ENCODE measurements at places on chromosomes 13 and 19.
A peak's percentile ranks its signal among the peaks of the same experiment; 100 is the strongest.

DNA sequence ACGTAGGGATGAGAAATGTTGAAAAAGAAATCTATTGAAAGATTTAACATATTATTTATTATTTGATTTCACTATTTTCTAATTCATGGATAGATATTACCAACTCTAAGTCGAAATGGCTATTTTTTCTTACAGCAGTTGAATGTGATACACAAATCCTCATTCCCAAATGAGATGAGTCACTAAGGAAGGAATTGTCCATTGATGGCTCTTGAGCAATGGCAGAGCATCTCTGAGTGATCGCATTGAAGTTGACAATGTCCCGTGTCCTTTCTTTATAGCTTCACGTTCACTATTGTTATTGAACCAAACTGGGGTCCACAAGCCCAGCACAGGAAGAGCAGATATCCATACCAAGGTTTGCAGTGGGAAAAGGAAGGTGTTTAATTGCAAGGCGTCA lies 648.3 kb upstream of the SPRY2 start:
- no peak for DNase-seq

DNA sequence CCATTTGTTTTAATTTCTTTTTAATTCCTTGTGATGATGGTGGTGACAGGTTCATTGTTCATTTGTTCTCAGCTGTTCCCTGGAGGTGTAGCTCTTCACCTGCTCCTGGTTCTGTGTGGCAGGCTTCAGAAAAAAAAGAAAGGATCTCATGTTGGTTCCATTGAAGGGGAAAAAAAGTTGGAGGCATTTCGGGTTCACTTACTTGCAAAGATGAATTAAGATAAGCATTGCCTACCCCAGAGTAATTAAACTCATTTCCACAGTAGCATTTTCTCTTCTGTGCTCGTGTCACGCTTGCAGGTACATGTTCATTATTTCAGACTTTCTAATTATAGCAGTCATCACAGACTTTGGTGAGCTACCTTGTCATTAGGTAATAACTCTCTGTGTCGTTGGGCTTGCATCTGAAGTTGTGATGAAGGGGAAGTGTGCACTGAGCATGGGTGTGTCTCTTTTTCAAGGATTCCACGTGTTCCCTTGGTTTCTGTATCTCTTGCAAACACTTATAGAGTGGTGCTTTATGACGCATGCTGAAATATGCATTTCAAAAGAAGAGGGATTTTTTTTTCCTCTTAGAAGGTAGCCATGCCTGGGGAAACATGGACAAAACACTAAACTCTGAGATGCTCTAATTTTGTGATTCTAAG lies 69.1 kb downstream of the MTUS2 start:
- no peak for DNase-seq

DNA sequence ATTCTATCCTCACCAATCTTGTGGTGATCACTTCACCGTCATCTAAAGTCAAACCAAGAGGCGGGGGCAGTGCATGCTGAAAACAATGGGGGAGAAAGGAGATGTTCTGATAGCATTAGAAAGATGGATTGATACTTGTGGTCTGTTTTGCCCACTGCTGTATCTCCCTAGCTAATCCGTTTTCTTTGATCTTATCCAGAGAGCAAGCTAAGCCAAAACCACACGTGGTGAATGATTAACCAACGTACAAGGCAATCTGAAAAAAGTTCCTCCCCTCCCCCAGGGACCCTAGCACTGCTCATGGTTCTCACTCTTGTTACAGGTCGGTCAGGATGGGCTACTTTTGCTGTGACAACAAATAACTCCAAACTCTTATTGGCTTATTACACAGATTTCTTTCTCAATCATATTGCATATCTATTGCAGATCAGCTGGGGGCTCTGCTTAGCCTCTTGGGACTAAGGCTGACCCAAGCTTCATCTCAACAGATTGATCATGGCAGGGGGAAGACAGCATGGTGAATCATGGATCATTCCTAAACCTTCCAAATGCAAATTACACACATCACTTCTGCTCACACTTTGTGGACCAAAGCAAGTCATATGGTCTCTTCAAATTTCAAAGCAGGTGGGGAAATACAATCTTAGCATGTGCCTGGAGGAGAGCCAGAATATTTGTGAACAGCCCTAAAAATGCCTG lies 11.9 kb upstream of the C13orf42 start:
- peak; percentile 8 for DNase-seq

DNA sequence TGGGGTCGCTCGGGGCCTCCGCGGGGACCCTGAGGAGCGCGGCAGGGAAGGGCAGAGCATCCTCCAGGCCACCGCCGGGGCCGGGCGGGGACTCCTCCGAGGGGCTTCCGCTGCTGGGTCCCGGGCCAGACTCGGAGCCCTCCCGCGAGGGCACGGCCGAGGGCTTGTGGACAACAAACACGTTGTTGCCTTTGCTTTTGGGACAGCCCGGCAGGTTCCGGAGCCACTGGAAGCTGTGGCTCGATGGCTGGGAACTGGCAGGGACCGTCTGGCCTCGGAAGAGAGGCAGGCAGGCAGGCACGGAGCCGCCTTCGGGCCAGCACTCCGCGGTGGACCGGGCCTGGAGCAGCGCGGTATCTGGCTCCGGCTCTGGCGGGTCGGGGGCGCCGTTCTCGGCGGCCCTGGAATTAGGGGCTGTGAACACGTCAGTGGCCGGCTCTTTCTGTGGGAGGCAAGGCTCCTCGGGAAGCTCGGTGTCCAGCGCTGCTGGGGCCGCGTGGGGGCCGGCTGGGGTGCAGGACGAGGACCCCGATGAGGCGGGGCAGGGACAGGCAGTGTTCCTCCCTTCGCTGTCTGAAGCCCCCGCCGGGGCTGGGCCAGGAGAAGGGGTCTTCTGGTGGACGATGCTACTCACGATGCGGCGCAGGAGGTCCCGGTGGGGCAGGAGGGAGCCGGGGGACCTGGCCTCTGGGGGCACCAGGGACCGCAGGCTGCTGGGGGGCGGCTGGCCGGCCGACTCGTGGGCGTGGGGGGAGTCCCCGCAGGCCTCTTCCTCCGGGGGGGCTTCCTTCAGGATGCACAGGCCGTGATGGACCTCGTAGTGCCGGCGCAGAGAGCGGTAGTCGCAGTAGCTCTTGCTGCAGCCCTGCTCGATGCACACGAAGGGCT lies 27.6 kb downstream of the ZNF541 start:
- DNase-seq, result no peak

DNA sequence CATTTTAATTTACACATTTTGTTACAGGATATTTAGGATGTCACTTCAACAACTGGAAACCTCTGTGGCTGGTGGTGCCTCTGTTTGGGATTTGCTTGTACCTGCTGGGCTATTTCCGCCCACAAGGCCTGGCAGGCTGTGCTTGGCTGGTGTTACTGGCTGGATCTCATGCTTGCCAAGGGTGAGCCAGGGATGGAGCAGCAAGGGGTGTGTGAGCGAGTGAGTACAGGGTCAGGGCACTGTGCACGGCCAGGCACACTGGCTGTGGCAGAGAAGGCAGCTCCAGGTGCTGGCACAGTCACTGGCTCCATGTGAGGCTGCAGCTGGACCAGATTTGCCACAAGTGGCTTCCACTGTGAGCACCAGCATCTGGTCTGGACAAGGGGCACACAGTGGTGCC lies 1254.8 kb downstream of the SLITRK5 start:
- no peak for DNase-seq

- DNase-seq, result no peak
Observed at GRCh38 chr19:4649392-4650047, 10.2 kb downstream of the TNFAIP8L1 start.

GRCh38 chr13:37984357-37984756 lies 114.8 kb upstream of the TRPC4 start:
- DNase-seq, result no peak

- no peak for DNase-seq
Observed at GRCh38 chr13:87622971-87623370, 48.2 kb upstream of the SLITRK5 start.

GRCh38 chr19:56066152-56067023 lies 54.7 kb downstream of the ZNF787 start:
- peak; percentile 46 for DNase-seq

- DNase-seq, result peak; percentile 5
Observed at GRCh38 chr13:52405767-52406494, at the start of gene THSD1. Gene THSD1, minus strand, starts transcription at chr13:52406172. Its CDS starts 3,572 bp downstream, at chr13:52402600.

- no peak for DNase-seq
Observed at GRCh38 chr19:48271531-48272151, 1.8 kb downstream of the ZNF114 start.

GRCh38 chr19:53365899-53366493 lies 491 bp downstream of the ZNF525 start:
- DNase-seq, result peak; percentile 14

DNA sequence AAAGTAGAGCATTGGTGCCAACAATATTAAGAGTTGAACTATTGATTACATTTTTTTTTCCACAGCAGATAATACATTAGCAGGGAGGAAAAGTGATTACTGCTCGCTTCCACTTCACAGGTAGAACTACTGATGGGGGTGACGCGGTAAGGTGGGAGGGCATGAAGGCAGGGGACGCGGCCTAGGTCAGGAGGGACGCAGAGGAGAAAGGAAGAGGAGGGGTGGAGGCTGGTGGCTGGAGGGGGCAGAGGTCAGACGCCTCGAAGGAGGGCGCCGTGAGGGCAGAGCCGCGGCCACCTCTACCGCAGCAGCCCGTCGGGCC lies 287 bp upstream of the B3GLCT start:
- no peak for DNase-seq

DNA sequence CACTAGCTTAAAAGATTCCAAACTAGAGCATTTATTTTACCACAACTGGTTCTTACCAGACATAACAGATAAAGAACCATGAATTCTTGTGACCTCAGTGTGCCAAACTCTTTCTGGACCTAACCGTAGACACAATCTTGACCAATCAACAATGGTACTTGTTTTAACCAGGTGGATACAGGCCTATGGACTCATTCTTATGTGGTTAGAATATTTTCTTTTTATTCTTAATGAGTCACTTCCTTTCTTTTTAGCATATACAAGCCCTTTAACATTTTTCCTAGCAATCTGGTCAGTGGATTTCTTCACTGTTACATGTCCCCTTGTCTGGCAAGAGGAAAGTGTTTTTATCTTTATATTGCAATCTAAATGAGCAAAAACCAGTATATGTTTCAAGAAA lies 792.1 kb upstream of the SPRY2 start:
- DNase-seq, result no peak

- DNase-seq, result no peak
Observed at GRCh38 chr19:48716562-48717291, 2.8 kb downstream of the MAMSTR start.

- DNase-seq, result peak; percentile 43
Observed at GRCh38 chr19:15331419-15332310, 674 bp downstream of the BRD4 start.

DNA sequence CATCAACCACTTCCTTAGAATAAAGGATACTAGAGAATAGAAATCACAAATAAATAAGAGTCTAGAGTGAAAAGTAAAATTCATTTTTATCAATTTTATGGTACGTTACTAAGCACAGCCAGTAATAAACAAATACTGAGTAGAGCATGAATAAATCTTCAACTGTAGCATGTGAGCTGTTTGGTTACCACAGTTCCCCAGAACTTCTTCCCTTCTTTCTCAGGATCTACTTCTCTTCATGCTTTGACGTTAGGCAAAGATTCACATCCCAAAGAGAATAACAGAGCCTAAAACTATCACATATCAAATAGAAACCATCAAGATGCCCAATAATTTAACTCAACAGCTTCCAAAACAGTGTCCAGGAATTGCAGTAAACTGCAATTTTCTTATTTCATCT lies 7.4 kb downstream of the RUBCNL start:
- no peak for DNase-seq

DNA sequence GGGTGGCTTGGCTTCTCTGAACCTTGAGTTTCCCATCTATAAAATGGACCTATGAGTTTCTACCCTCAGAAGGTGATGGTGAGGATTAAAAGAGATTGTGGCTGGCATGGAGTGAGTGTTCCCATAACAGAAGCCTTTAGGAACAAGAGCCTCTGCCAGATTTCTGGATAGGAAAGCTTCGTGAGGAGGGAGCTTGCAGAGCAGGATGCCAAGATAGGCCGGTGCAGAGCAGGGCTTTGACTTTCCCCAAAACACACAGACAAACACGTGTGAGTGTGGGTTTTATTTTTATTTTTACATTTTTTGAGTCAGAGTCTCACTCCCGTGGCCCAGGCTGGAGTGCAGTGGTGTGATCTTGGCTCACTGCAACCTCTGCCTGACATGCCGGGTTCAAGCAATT lies 3.7 kb upstream of the CNN1 start:
- DNase-seq, result no peak

- no peak for DNase-seq
Observed at GRCh38 chr13:24724714-24725113, 39.3 kb upstream of the RNF17 start.

- no peak for DNase-seq
Observed at GRCh38 chr13:107807306-107808073, 407.8 kb downstream of the LIG4 start.

- no peak for DNase-seq
Observed at GRCh38 chr19:38698225-38699026, 45.8 kb downstream of the CAPN12 start.

GRCh38 chr13:113819341-113819730 lies 44.5 kb downstream of the GAS6 start:
- DNase-seq, result no peak

GRCh38 chr19:9040131-9040530 lies 29.9 kb upstream of the MUC16 start:
- no peak for DNase-seq

DNA sequence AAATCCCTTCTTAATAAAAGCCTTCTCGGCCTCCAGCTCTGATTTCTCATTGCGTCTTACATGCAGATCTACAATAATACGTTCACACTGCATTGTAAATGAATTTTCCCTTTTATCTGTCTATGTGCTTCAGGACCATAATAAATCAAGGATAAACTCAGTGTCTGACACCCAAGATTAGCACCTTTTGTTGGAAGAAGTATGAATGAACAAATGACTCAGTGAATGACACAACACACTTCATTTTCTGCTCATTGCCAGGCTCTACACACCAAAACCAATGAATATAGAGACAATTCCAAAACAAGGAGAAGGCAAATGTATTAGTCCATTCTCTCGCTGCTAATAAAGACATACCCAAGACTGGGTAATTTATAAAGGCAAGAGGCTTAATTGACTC lies 1224.4 kb downstream of the EFNB2 start:
- DNase-seq, result no peak

- no peak for DNase-seq
Observed at GRCh38 chr13:111575276-111575675, 254.8 kb downstream of the TEX29 start.

GRCh38 chr13:69921156-69921555 lies 186.5 kb upstream of the ATXN8OS start:
- DNase-seq, result no peak

GRCh38 chr19:40421993-40422747 lies 3.6 kb downstream of the SERTAD1 start:
- DNase-seq, result no peak

- no peak for DNase-seq
Observed at GRCh38 chr13:110291286-110291685, 15.7 kb downstream of the COL4A1 start.

DNA sequence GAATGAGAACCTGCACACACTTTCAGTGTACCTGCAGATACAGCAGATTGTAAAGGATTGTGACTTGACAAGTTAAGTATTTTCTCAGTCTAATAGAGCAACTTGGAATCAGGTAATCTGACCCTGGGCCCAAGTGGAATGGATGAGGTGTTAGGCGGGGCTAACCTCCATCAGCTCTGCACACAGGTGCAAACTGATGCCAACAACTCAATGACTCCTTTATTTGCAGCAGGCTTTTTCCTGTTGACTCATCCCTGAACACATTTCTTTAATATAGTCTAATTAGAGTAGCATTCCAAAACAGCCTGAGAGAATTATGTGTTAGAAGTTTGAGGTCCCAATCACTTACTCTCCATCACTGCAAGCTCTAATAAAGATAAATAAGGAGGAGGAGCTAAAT lies 48.8 kb downstream of the TPT1 start:
- no peak for DNase-seq

All from stimulated activated CD8-positive, alpha-beta memory T cell treated with anti-CD3 and anti-CD28 coated beads, Interleukin-2, amount 100 ng/mL, for 48 hours (primary cell).